Naive thymus-derived CD8-positive, alpha-beta T cell (primary cell): ENCODE measurements at places on chromosomes 16 and 17.
A peak's percentile ranks its signal among the peaks of the same experiment; 100 is the strongest.

DNA sequence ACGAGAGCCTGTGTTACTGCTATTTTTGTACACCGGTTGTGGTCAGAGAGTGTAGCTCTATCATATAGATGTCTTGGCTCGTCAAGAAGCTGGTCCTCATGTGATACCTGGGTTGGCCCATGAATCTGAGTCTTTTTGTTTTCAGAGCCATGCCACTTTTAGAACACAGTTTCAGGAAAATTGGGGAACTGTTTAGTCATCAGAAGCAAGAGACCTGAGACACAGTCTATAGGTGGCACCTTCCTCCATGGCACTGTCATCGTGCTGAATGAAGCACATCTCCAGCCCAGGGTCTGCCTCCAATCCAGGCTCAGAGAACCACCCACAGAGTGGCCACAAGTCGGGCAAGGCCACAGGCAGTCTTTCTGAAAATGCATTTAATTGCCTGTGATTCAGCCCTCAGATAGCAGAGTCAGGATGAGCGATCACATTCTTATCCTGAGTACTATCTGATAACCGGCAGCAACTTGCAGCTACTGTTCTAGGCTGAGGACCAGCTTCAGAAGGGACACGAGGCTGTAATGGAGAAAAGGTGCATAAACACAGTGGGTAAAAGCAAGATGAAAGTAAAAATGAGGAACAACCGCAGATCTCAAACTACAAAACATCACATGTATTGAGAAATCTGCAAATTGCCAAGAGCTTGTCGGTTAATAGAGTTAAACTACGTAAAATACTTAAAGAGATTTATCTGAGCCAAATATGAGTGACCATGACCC, 14.2 kb upstream of the HAPSTR1 start:
- H3K4me1 ChIP-seq: peaks cover 4% of the 10 kb centered on the region
- H3K27ac ChIP-seq: no peak overlapping the region
- H3K4me3 ChIP-seq: no peak overlapping the region
- H3K36me3 ChIP-seq: peaks cover 8% of the 10 kb centered on the region

GRCh38 chr17:82599674-82600661, 48.3 kb downstream of the WDR45B start:
- no peaks in the 10 kb centered on the region for H3K27me3 ChIP-seq
- H3K4me1 ChIP-seq: peaks cover 8% of the 10 kb centered on the region
- H3K36me3 ChIP-seq: no peaks in the 10 kb centered on the region
- no peak overlapping the region for H3K4me3 ChIP-seq
- DNase-seq: no peak

GRCh38 chr17:43907425-43907981, at the start of gene MPP2:
Gene MPP2, minus strand, starts transcription at chr17:43907536. Its CDS starts 3,076 bp downstream, at chr17:43904460.
- no peaks in the 10 kb centered on the region for H3K36me3 ChIP-seq
- no peaks in the 10 kb centered on the region for H3K27me3 ChIP-seq
- H3K4me1 ChIP-seq: peaks cover 19% of the 10 kb centered on the region
- peak; percentile 68 for DNase-seq
- H3K4me3 ChIP-seq: peak within 1 kb of the TSS; percentile 85
- H3K27ac ChIP-seq: peak within 1 kb of the TSS; percentile 66

DNA sequence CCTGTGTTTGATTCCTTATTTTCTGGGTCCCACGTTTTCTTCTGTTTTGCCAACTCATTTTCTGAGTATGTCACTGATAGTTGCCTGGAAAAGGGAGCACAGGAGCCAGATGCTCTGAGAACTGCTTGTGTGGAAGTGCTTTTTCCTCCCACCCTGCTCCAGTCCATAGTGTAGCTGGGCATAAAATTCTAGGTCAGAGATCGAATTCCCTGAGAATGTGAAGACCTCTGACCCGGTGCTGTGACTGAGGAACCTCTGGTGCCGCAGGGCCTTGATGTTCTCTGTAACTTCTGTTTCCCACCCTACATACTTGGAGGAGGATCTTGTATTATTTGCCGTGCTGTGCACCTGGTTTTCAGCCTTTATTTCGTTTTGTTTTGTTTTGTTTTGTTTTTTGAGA, 19.5 kb upstream of the CAPN15 start:
- no peak overlapping the region for H3K4me3 ChIP-seq
- H3K27me3 ChIP-seq: no peaks in the 10 kb centered on the region
- no peak overlapping the region for H3K27ac ChIP-seq
- no peak for DNase-seq

DNA sequence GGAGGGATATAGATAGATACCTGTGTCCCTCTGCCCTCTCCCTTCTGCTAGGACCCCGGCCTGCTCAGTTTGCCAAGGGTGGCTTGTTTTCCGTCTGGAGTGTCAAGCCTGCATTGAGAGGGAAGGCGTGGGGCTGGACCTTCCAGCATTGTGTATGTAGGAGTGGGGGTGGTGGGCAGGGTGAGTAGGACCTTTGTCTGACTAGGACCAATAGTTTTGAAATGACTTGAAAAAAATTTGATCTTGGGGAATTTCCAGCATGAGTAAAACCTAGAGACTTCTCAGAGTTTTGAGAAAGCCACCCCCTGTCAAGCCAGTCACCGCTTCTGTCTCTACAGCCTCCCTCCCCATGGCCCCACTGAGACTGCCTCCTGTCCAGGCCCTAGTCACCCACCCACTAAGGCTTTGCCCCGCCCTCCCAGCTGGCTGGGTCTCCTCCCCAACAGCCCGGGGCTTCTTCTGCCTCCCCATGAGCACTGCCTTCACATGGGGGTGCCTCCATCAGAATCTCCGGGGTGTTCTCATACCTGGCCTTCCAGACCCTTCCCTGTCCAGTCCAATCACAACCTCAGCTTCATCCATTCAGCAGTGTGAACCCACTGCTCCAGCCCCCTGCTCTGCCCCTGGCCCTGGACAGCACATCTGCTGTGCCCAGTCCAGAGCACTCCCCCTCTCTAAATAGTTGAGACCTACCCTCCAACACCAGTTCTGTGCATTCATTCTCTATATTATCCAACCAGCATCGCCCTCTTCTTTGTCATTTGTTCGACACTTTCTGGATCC, 207.0 kb downstream of the MSI2 start:
- no peak for DNase-seq
- no peaks in the 10 kb centered on the region for H3K27me3 ChIP-seq
- H3K4me1 ChIP-seq: peaks cover 73% of the 10 kb centered on the region
- H3K36me3 ChIP-seq: peaks cover 6% of the 10 kb centered on the region
- no peak overlapping the region for H3K4me3 ChIP-seq

DNA sequence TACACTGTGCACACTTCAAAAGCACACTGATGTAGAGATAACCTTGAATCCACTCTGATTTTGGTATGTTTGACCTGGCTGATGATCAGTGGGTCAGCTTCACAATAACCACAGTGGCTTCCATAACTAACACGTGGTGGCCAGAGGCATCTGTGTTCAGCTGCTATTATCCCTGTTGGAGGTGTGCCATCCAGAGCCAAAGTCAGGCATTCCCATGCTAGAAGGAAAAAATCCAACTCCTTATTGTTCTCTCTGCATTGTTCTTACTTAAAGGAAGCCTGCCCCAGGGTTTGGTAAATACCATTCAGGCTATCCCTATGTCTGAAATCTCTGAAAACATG, 127.3 kb upstream of the MON1B start:
- no peaks in the 10 kb centered on the region for H3K36me3 ChIP-seq
- H3K4me1 ChIP-seq: no peaks in the 10 kb centered on the region

DNA sequence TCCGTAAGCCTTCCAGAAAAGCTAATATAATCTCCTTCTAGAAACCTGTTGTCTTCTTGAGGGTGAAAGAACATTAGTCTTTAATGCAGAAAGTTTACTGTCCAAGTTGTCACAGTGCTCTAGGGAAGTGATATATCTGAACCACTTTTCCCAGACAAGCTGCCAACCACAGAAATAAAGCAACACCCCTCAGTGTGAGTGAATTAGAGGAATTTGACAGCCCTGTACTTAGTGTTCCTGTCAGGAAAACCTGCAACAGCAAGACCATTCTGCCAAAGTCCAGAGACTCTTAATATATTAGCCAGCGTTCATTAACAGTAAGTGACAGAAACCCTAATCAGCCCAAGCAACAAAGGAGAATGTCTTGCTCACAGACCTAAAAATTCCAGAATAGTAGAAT, 137.7 kb downstream of the KATNIP start:
- H3K36me3 ChIP-seq: peaks cover 5% of the 10 kb centered on the region
- no peak for DNase-seq
- H3K27ac ChIP-seq: no peak overlapping the region
- no peaks in the 10 kb centered on the region for H3K27me3 ChIP-seq

- no peak overlapping the region for H3K27ac ChIP-seq
- H3K36me3 ChIP-seq: no peaks in the 10 kb centered on the region
- H3K4me1 ChIP-seq: peaks cover 23% of the 10 kb centered on the region
- H3K27me3 ChIP-seq: no peaks in the 10 kb centered on the region
Observed at GRCh38 chr16:28935346-28935745, 3.6 kb downstream of the CD19 start.

GRCh38 chr16:11181899-11182279, 74.1 kb downstream of the SOCS1 start:
- no peak overlapping the region for H3K27ac ChIP-seq
- H3K27me3 ChIP-seq: no peaks in the 10 kb centered on the region
- H3K4me3 ChIP-seq: no peak overlapping the region
- DNase-seq: no peak

GRCh38 chr17:42408061-42408460, 15.0 kb downstream of the CAVIN1 start:
- H3K4me3 ChIP-seq: no peak overlapping the region
- DNase-seq: no peak
- H3K27me3 ChIP-seq: no peaks in the 10 kb centered on the region
- H3K27ac ChIP-seq: no peak overlapping the region
- H3K36me3 ChIP-seq: no peaks in the 10 kb centered on the region

GRCh38 chr16:24852281-24852721, 6.5 kb downstream of the SLC5A11 start:
- no peaks in the 10 kb centered on the region for H3K36me3 ChIP-seq
- H3K4me3 ChIP-seq: no peak overlapping the region
- no peak overlapping the region for H3K27ac ChIP-seq
- no peak for DNase-seq
- H3K4me1 ChIP-seq: no peaks in the 10 kb centered on the region

- H3K36me3 ChIP-seq: peaks cover 6% of the 10 kb centered on the region
- H3K27me3 ChIP-seq: no peaks in the 10 kb centered on the region
- no peak for DNase-seq
- no peak overlapping the region for H3K27ac ChIP-seq
Observed at GRCh38 chr16:4361033-4361943, 10.2 kb upstream of the PAM16 start.

- no peak overlapping the region for H3K4me3 ChIP-seq
- no peak for DNase-seq
- no peak overlapping the region for H3K27ac ChIP-seq
- no peaks in the 10 kb centered on the region for H3K36me3 ChIP-seq
- H3K4me1 ChIP-seq: no peaks in the 10 kb centered on the region
Observed at GRCh38 chr17:62388856-62389255, 8.5 kb downstream of the EFCAB3 start.

- H3K27me3 ChIP-seq: peaks cover 8% of the 10 kb centered on the region
- no peak for DNase-seq
- H3K4me1 ChIP-seq: peaks cover 8% of the 10 kb centered on the region
- no peak overlapping the region for H3K27ac ChIP-seq
Observed at GRCh38 chr16:23369416-23369815, 67.3 kb downstream of the SCNN1B start.

GRCh38 chr17:63419949-63420867, 25.9 kb downstream of the CYB561 start:
- peaks cover 17% of the 10 kb centered on the region for H3K4me1 ChIP-seq
- H3K4me3 ChIP-seq: peak overlapping the region; percentile 47
- H3K36me3 ChIP-seq: no peaks in the 10 kb centered on the region
- DNase-seq: no peak
- H3K27me3 ChIP-seq: no peaks in the 10 kb centered on the region

DNA sequence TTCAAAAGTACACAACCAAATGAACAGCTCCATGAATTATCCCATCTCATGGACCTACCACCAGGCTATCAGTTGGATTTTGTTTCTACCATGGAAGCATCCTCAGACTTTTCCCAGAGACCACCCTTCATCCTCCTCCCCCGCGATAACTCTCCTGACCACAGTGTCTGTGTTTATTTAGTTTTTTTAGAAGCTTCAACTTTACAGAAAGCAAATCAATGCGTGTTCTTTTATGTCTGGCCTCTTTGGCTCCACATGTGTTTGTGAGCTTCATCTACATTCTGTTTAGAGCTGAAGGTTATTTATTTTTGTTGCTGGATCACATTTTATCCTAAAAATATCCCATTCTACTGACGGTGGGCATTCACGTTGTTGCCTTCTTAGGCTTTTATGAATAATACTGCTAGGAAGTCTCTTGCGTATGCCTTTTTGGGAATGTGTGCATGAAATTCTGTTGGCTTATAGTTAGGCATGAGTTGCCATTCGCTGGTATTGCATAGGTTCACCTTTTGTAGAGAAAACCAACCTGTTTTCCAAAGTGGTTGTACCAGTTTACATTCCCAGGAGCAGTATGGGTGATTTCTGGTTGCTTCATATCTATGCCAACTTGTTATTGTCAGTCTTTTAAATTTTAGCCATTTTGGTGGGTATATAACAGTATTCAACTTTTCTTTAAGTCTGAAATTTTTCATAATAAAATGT, 83.0 kb downstream of the CMIP start:
- H3K4me3 ChIP-seq: no peak overlapping the region
- H3K27me3 ChIP-seq: no peaks in the 10 kb centered on the region
- no peak for DNase-seq
- no peaks in the 10 kb centered on the region for H3K36me3 ChIP-seq
- peak overlapping the region; percentile 66 for H3K27ac ChIP-seq
- H3K4me1 ChIP-seq: peaks cover 18% of the 10 kb centered on the region

GRCh38 chr17:73984941-73985340, 218.5 kb upstream of the RPL38 start:
- peak overlapping the region; percentile 85 for H3K27ac ChIP-seq
- H3K36me3 ChIP-seq: no peaks in the 10 kb centered on the region
- peak overlapping the region; percentile 4 for H3K4me3 ChIP-seq
- no peaks in the 10 kb centered on the region for H3K27me3 ChIP-seq

DNA sequence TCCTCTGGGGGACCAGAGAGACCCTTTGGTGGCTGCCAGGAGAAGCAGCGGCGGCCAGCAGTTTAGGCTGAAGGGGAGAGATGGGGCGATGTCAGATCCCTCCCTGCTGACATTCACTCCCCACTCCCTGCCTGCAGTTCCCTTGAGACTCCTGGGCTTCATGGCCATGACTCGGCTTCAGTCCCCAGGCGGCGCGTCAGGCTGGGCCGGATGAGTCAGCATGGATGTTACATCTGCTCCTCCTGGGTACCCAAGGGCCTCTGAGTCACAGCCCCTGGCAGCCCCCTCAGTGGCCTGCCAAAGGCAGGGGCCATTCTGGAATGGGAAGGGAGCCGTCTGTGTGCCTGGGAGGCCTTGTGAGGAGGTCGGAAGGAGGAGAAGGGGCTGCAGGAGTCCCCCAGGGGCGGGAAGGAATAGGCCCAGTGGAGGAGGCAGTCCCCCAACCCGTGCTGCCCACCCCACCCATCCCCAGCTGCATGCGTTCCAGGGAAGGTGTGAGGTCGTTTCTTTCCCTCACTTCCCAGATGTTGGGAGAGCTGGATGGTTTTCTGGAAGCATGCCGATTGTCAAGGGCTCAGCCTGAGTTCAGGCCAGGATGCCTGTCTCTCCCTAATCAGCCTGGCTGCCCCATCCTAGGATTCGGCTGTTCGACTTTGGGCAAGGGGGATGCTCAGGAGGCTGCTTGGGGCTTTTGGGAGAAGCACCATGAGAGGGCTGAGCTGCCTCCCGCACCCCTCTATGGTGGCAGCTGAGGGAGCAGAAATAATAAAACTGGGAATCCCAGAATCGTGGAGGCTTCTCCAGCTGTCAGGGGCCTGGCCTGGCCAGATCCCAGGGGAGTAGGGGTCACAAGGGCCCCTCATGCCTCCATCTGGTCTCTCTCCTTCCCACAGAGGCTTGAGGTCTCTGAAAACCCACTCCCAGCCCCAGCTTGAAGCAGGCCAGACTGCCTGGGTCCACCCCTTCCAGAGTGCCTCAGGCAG, 9.7 kb downstream of the RHBDL3 start:
- DNase-seq: no peak
- no peaks in the 10 kb centered on the region for H3K4me1 ChIP-seq
- H3K27ac ChIP-seq: no peak overlapping the region
- H3K27me3 ChIP-seq: peaks cover 28% of the 10 kb centered on the region
- no peak overlapping the region for H3K4me3 ChIP-seq
- H3K36me3 ChIP-seq: no peaks in the 10 kb centered on the region
